Activated CD4-positive, alpha-beta T cell treated with anti-CD3 and anti-CD28 coated beads for 48 hours (primary cell): ENCODE measurements at places on chromosomes 5 and 9.
A peak's percentile ranks its signal among the peaks of the same experiment; 100 is the strongest.

DNA sequence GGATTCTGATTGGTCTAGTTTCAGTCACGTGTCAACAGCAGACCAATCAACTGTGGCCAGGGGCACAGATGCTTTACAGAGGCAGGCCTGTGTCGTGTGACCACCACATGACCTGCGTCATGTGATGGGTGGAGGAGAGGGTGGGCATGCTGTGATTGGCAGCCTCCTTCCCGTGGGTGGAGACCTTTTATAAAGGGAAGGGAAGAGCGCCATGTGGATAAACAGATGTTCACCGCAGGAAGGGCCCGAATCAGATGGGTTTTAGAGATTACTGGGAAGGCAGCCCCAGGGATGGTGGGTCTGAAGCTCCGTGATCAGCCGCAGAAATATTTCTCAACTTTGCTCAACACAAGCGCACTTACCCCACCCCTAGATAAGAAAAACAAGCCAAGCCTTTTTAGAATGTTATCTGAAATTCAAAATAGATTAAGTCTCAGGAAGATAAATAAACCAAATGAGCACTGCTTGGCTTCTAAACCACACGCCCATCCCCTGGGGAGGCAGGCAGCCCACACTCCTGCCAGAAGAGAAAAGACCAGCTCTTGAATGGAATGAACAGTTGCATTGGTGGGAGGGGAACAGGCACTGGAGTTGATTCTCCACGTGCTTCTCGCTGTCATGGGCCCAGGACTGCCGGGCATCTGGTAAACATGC, 43.6 kb downstream of the ROPN1L start:
- DNase-seq: peak; percentile 11

GRCh38 chr5:7779019-7780005, 71.6 kb downstream of the CFAP90 start:
- DNase-seq: no peak

DNA sequence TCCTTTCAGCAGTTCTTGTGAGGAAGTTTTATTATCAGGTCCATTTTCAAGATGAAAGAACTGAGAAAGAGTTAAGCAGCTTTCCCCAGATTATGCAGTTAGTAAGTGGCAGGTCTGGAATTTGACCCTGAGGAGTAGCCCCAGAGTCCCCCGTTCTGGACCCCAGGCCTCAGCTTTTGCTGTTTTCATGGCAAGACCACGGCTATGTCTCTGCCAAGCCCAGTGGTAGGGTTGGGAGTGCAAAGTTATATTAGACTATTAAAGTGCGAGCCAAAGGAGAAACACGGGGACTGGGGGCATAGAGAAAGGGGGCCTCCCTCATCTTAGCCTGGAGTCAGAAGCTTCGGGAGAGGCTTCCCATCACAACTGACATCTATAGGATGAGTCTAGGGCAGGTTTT, 19.3 kb upstream of the ORM1 start:
- peak; percentile 0 for DNase-seq

- DNase-seq: no peak
Observed at GRCh38 chr9:3809724-3810123, 283.9 kb upstream of the RFX3 start.

DNA sequence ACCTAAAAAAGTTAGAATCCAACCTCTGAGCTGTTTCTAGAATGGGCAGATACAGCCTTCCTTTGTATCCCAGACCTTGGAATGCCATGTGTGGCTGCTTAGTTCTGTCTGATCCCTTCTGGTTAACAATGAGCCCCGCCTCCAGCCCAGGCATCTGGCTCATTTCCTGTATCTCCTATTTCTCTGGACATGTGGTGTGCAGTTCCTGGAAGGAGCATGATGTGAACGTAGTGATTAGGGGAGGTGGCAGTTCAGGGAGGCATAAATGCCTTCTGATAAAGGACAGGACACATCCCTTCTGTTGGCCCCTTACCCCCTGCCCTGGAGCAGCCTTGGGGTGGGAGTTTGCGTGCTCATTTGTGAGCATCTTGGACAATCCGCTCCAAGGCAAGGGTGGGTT, 243.0 kb downstream of the ZSWIM6 start:
- DNase-seq: no peak

- no peak for DNase-seq
Observed at GRCh38 chr5:76800579-76800978, 18.3 kb upstream of the F2RL1 start.

GRCh38 chr9:127370147-127370579, 26.8 kb upstream of the SLC2A8 start:
- DNase-seq: no peak

DNA sequence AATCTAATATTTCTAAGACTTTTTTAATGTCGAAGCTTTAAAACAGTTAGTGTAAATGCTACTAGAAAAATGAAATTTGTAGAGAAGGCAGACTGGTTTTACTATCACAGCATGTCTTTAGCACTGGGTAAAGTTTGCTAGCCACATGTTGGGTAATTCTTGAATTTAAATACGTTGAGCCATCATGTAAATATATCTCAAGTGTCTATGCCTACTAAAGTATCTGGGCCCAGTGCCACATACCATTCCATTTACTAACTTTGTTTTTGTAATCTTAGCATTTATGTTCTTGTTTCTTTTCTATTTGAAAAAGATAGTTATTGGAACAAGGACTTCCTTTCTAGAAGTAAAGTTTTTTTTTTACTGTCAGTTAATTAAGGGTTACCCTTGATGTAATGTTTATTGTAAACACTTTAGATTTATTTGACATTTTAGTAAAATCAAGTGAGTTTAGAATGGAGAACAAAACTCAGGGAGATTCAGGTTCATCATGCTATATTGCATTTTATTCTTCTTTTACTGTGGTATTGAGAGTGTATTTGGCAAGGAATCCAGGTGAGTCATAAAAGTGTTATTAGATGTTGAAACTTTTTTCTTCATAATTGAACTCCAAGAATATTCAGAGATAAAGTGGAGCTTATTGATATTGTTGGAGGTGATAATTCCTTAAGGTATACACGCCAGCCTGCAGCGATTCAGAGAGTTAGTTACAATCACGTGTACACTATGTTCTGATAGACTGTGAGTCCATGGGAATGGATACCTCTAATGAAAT, 182.4 kb downstream of the CCDC171 start:
- DNase-seq: no peak

DNA sequence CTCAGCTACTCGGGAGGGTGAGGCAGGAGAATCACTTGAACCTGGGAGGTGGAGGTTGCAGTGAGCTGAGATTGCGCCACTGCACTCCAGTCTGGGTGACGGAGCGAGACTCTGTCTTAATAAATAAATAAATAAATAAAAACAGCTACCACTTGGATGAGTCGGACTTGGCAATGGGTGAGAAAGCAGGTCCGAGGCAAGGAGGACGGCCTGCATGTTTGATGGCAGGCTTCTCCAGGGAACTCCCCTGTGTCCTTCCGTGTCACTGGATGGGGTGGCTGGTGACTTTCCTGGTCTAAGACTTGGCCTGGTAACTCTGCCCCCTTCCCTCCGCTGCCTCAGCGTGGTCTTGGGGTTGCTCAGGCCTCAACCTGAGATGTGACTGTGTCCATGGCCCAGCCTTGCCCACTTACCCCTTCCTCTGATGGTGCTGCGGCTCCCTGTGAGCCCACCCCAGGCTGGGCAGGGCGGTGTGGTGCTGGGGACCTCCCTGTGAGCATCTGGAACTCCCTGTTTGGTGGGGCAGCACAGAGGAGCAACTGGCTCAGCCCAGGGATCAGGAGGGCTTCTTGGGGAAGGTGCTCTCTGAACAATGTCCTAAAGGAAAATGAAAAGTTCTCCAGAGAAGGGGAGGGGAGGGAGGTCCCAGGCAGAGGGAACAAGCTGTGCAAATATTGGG, 62.5 kb upstream of the PSD2 start:
- no peak for DNase-seq

DNA sequence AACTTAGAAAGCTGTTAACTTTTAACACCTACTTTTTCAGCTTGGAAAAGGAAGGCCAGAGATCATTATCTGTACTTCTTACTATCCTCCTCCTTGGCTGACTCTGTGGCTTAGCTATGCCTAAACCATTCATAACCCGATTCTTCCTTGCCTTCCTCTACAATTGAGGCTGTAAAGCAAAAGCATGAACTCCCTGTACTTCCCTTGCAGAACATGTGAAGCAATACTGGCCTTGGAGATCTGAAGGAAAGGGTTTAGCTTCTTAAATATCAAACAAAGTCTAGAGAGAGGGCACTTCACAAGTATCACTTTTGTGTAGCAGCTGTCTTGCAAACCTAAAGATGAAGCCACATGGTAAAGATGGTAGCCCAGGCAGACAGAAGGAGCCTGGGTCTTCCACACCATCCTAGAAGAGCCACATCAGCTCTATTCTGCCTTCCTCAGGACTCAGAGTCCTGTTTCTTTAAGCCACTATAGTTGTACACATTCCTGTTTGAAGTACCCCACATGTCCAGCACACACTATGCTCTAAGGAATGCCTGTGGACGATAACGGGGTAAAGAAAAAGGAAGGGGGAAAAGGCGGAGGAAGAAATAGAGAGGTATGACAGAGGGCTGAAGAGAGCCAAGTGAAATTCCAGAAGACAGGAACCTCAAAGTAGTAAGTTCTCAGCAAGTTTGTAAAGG, 169.2 kb downstream of the SLIT3 start:
- DNase-seq: no peak
